ENCODE measurements at places on chromosomes 4 and X.

DNA sequence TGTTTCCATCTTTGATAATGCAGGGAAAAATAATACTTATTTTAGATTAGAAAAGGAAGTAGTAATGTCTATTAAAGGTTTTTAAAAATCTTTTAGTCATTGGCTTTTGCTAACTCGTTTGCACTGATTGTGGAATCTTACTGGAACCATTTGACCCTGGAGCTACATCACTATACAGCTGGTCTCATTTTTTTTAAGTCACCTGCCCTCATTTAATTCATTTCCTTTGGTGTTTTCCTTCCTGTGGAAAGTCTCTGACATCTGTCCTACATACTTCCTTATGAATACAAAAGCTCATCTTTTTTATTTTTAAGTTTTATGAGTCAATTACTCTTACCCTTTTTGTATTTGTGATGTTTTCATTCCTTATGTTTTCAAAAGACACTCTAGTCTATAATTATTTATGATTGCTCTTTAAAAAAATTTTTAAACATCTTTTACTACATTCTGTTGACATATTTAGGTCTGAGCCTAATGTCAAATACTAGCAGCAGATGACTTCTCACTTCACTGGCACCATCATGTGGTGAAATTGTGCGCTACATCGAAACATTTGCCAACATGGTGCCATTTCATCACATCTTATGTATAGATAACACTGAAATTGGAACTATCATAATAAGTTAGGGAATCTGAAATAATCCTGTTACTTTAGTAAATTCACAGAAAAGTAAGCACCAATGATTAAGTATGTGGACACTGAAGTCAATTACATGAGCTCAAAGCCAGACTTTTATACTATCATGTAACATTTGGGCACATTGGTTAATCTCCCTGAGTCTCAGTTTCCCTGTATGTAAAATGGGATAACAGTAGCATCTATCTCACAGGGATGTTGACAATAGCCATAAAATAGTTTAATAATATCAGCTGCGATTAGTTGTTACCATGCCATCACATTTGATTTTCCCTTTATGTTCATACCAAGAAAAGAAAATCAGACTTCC lies 9.4 kb upstream of the MMAA start:
- DNase-seq = peak; percentile 61

GRCh38 chr4:168480931-168481611 lies 779 bp upstream of the DDX60L start:
- no peak for DNase-seq

DNA sequence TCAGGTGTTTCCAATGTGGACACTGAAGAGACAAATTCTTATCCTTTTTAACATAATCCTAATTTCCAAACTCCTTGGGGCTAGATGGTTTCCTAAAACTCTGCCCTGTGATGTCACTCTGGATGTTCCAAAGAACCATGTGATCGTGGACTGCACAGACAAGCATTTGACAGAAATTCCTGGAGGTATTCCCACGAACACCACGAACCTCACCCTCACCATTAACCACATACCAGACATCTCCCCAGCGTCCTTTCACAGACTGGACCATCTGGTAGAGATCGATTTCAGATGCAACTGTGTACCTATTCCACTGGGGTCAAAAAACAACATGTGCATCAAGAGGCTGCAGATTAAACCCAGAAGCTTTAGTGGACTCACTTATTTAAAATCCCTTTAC lies 18.6 kb downstream of the TLR7 start:
- no peak for DNase-seq

GRCh38 chr4:113559947-113560346 lies 201.6 kb downstream of the CAMK2D start:
- DNase-seq = no peak

DNA sequence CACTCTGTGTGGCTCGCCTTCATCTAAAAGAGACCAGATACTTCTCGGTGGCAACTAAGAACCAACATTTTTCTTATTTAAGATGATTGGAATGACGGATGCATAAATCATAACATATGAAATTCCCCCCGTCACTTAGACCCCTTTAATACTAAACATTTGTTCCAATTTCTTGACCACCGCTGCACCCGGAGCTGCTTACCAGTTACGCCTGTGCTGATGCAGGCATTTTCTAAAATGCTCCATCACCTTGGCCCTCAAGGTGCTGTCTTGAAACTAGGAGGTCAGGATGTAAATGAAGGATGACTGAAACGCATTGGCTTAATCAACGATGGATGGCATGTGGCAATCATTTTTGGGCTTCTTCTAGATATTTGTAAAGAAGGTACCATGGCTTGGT lies 130.0 kb downstream of the CPZ start:
- DNase-seq = no peak
